ENCODE measurements at places on chromosomes 12 and 14.

DNA sequence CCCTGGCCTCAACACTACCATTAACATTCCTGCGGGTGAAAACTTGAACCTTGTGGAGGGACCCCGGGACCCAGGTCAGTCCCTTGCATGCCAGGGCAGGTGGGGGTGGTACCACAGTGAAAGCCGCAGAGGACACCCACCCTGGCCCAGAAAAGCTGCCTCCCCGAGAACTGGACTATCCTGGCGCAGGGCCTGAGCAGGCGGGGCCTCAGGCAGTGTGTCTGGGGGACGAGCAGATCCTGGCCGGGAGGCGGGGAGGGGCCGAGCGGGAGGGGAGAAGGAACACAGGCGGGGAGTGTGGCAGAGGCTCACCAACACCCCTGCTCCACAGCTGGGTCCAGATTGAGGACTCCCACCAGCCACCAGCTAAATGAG is 10.0 kb downstream of the AHNAK2 start:
- no peak for DNase-seq

DNA sequence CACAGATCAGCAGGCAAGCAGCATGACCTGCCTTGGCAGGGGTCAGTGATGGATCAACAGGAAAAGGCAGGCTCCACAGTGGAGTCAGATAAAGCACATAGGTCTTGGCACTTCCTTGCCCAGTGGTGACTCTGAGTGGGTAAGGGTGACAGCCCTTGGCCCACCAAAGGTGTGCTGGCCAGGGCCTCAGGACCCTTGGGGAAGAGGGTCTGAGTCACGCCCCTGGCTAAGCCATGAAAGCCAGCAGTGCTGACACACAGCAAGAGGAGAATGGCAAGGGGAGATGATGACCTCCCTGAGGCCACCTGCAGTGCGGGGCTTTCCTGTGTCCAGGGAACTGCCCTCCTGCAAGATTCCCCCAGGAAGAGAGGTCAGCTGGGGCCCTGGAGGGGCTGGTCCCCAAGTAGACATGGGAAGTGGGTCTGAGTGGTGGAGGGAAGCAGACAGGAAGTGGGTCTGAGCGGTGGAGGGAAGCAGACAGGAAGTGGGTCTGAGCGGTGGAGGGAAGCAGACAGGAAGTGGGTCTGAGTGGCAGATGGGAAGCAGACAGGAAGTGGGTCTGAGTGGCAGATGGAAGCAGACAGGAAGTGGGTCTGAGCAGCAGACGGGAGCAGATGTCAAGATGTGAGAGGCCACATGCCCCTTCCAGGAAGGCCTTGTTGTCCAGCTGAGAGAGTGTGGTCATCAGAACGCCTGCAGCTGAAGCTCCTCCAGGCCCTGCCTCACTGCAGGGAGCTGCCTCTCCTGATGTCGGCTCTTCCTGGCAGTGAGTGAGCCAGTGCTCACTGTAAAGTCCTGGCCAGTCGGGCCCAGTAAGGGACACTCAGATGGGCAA is 34.8 kb downstream of the DIO3 start:
- DNase-seq = no peak

GRCh38 chr12:24444634-24445033 is 495.2 kb upstream of the SOX5 start:
- no peak for DNase-seq

DNA sequence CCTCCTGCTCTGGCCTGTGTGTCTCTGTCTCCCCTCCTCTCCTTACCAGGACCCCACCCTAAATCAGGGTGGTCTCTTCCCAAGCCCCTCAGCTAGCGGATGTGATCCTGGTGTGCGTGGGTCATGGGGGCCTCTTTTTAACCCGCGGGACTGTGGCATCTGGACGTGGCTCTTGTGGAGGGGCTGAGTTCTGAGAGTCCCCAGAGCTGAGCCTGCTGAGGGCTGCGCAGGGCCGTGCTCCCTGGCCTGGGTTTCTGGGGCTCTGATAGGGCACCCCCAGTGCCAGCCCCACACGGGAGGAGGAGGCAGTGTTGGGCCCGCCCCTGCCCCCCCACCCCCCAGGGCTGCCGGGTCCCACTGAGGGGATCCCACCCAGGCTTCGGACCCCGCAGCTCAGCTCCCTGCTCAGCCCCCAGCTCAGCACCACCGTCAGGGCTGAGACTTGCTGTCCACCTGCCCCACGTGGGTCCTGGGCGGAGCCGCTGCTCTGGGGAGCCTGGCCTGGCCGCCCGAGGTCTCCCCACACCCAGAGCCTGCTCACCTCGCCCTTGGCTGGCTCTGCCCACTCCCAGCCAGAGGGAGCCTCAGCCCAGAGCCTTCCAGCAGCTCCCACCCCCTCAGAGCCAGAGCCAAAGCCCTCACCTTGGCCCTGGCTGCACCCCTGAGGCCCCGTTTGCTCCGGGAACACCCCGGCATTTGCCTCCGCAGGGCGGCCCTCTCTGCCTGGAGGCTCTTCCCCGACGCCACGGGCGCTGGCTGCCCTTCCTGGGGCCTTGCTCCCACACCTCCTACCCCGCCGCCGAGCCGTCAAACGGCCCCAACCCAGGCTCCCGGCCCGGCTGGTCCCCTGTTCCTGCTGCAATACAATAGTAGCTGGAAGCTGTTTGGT is 31.5 kb downstream of the NOC4L start:
- no peak for DNase-seq

GRCh38 chr14:62604524-62604923 is 440.7 kb downstream of the KCNH5 start:
- DNase-seq = no peak

- no peak for DNase-seq
These were observed 805.4 kb downstream of the VRK1 start for GRCh38 chr14:97602438-97603117.

- no peak for DNase-seq
These were observed 412.3 kb downstream of the RPS29 start for GRCh38 chr14:49173765-49174373.

Data from caudate nucleus (tissue), 63 donors.